ENCODE measurements at places on chromosomes 13 and 19. TPM values are rescaled to one million over a fixed set of nuclear protein-coding genes. Genes with fewer than 3 reads are reported as not detected.

- no peak for DNase-seq
Observed at GRCh38 chr13:83773961-83774360, 108.3 kb downstream of the SLITRK1 start.

DNA sequence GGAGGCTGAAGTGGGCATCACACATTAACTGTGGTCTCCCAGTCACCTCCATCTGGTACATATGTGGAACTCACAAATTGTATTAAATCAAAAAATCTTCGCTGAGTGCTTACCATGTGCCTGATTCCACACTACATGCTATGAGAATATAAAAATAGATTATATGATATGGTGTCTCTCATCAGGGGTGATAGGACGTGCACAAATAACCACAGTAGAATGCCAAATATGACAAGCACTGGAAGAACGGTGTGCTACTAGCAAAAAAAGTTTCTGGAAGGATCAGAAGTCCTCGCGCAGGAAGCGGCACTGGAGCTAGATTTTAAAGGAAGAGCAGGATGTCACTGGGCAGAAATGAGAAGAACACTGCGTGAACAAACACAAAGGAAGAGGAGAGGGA, 62.3 kb downstream of the TBC1D4 start:
- no peak for DNase-seq

- no peak for DNase-seq
Observed at GRCh38 chr19:30556230-30556711, 184.1 kb downstream of the ZNF536 start.

The RXFP2 gene
- total RNA-seq = not detected

DNA sequence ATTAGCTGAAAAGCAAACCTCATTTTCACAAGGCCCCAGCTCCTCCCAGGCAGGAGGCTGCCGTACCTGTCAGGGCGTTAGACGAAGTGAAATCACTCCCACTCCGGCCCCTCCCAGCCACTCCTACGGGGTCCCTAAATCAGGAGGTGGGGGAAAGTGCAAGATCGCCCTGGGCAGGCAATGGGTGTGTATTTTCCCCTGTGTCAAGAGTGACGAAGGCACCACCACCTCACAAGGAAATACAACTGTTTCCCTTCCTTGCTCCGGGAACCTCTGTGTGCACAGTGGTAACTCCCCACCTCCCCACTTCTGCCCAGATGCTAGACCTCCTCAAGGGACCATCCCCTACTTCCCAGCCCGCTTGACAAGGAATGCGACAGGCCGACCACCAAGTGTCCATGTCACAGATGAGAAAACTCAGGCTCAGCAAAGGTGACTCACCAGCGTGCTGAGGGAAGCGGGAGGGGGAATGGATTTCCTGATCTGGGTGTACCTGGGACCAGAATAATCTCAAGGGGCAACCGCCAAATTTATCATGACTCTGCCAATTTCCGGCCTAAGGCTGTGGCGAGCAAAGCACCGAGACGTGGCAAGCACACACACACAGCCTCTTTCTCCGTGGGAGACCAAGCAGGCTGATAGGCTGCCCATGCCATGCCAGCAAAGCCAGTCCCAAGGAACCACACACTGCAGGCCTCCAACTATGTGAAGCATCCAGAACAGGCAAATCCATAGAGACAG, 7.3 kb downstream of the PPP6R1 start:
- DNase-seq = no peak

The ZNF44 gene
- total RNA-seq = 9.2 TPM

The GNA15 gene
- total RNA-seq = 2.9 TPM

The CEACAM3 gene
- total RNA-seq = 0.32 TPM

DNA sequence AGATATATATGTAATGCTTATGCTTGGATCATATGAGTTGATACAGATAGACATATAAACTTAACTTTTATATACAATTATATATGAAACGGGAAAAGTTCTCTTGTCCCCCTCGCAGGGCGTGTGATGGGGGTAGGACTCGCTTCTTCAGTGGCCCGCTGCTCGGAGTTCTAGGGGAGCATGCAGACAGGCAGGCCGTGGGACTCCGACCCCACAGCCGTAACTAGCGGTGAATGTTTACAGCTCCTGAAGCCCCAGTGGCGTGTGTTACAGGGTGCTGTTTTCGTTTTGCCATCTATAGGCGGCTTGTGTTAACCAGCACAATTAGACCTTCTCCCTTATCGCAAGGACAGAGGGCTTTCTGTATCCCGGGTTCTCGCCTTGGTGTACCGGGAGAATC, 1899.8 kb downstream of the PCDH9 start:
- DNase-seq = no peak

GRCh38 chr13:106088085-106088484, 447.4 kb downstream of the EFNB2 start:
- DNase-seq = no peak

The CRB3 gene
- not detected for total RNA-seq

The GPR4 gene
- total RNA-seq = 5.4 TPM

The KLF1 gene
- not detected for total RNA-seq

DNA sequence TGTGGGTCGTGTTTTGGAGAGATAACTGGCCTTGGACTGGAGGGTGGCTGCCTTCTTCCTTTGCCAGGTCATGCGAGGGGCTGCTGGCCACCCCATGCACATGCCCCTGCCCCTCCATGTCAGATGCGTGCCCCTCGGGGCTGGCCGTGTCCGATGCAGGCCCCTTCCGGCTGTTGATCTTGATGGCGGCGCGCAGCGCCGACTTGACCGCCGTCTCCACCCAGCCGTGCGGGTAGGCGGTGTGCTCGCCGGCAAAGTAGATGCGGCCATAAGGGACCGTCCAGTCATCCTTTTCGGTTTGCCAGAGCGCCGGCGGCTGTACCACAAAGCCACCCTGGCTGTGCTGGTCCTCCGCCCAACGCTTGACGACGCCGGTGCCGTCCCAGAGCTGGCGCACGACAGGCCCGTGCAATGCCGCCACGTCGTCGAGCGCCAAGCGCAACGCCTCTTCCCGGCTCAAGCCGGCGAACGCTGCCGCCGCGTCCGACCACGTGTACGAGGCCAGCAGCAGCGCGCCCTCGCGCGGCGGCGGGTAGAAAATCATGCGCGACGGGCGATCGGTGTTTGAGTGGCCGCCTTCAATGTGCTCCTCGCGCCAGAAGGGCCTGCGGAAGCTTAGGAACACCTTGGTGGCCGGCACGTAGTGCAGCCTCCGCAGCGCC, 6.9 kb downstream of the IL4I1 start:
- peak; percentile 91 for DNase-seq

The SHISA7 gene
- total RNA-seq = not detected

DNA sequence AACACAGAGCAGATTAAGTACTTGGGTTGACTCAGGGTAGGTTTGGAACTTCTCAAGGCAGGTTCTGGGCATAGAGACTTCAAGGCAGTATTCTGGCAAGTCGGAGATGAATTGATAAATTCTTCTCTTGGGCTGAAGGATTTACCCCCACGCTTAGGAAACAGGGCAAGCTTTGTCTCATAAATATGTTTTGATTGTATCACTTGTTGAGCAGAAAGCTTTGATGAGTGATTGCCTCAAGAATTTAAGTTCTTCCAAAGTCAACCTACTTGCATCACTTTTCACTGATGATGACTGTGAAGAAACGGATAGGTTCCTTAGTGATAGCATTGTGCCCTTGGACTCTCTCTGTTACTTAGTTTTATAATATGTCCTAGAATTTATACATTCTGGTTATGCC, 258.6 kb upstream of the DACH1 start:
- no peak for DNase-seq

The ZNF98 gene
- not detected for total RNA-seq

DNA sequence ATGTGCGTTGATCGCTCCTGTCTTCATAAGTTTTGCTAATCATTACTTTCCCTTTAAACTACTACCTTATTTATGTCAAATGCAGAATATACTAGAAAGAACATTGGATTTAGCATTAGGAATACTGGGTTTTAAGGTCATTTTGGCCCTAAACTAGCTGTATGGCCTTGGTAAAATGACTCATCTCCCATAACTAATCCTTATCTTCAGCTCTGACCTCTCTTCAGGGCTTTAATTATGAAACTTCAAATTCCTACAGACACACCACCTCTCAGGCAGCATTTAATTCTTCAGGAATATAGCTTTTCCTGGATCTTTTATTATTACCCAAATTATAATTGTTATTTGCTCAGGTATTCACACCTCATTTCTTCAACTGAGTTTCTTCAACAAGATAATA, 121.2 kb downstream of the STARD13 start:
- no peak for DNase-seq

GRCh38 chr19:15452111-15453047, 2.6 kb upstream of the WIZ start:
- peak; percentile 95 for DNase-seq

GRCh38 chr19:18960370-18960769, 19.4 kb upstream of the HOMER3 start:
- no peak for DNase-seq

DNA sequence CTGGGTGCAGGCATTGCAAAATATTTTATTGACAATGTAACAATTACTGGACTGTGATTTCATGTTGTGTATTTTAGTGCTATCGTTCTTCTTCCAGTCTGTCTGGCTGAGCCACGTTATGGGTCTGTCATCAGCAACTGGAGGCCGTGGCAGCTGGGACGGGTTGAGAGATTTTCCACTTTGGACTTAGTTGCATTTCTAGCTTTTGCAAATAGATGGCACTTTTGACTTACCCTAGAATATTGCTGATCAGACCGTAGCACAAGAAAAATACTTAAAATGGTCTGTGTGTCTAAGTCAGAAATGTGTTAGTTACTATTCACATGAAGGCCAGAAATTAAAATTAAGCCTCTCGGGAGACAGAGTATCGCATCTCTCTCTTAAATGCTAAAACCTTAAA, 211.1 kb downstream of the TEX29 start:
- DNase-seq = no peak

GRCh38 chr13:37173214-37173613, 67.8 kb upstream of the CSNK1A1L start:
- no peak for DNase-seq

All from Right ventricle myocardium inferior (tissue), 1 donor.